ENCODE measurements at places on chromosomes 5 and 9.

GRCh38 chr5:60586307-60586901, 113.6 kb downstream of the DEPDC1B start:
- DNase-seq: no peak

DNA sequence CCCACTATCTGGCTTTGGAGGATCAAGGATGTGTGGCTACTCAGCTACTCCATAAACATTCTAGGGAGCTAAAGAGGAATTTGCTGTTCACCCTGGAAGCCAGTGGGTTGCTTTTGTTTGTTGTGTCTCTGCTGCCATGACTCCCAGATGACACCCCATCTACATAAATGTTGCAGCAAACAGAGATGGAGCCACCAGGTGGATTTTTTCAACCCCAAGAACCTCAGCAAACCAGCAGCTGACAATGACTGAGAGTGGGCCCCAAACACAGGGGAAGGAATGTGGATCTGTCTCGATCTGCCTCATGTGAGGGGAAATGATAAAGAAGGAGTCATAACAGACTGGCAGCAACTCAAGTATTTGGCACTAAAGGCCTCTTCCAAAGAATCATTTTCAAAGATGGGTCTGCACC, 132.7 kb upstream of the TNC start:
- DNase-seq: no peak

- DNase-seq: no peak
Measured at GRCh38 chr5:139809331-139809810, 13.8 kb downstream of the PSD2 start.

DNA sequence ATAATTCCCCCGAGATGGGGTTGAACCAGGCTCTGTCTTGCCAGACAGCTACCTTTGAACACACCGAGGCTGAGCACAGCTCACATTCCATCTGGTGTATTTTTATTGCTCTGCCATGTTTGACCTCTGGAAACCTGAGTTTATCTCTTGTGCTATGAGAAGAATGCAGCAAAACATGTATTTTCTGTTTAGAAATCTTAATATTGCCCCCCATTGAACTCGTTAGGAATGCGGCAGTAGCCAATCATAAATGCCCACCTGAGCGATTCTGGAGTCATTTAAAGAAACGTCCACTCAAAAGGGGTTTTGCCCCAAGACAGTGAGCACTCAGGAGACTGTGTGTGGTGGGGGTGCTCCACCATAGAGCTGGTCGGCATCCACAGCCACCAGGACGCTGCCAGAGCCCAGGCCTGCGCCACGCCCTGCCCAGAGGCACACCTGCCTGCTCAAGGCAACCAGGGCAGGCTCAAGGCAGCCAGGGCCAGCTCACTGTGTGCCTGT, 26.9 kb downstream of the FGD3 start:
- DNase-seq: no peak

DNA sequence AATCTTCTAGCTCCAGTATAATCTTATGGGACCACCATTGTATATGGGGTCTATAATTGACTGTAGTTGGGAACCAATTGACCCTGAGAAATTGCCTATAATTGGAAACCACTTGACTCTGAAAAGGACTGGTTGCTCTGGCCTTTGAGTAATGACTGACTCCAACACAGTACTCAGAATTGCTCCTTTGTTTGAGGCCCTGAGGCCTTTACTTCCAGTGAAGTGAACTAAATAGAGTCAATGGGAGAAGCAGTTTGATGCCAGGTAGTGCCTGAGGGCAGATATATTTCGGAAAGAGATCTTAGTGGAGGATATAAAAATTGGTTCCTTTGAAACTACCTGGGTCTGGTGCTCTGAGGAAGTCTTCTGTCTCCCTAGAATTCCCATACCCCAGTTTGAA, 16.0 kb upstream of the TMEM171 start:
- peak; percentile 42 for DNase-seq

DNA sequence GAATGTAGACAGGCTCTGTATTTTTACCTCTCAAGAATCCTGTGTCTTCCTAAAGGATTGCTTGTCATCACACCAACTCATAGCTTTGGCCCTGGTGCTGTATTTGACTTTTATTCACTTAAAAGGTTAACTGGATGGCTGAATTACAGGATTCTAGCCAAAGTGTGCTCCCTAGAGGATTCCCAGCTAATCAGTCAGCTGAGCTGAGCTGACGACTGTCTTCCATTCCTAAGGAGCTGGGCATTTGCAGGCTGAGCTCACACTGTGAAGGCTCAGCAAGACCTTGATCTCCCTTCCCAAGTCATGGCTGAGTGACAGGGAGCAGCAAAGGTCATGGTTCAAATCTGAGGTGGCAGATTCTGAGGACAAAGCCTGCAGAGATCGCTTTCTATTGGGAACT, 59.0 kb upstream of the PALM2AKAP2 start:
- no peak for DNase-seq

DNA sequence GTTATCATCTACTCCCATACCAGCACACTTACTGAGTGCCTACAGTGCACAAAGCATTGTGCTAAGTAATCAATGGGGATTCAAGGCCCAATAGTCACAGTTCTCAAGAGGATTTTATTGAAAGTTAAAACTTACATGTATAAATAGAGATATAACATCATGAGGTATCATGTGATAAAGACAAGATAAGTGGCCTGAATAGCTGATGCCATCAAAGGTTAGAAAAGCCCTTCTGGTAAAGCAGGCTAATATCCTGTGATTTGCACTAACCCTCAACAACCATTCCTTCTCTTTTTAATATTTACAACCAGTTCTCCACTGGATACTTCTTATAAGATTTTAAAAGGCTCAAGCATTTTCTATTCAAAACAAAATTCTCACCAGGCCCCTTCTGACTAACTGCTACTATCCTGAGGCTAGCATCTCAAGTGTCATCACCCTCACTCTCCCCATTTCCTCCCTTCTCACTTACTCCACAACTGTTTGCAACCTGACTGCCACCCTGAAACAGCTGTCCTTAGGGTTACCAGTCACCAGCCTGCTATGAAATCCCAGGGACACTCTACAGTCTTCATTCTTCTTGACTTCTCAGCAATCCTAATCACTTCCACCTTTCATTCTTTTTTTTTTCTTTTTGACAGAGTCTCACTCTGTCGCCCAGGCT, 377.9 kb downstream of the ENC1 start:
- DNase-seq: no peak

- no peak for DNase-seq
Measured at GRCh38 chr5:143521846-143522400, 118.4 kb upstream of the NR3C1 start.

- DNase-seq: no peak
Measured at GRCh38 chr5:178114325-178115135, 1.2 kb downstream of the N4BP3 start.

DNA sequence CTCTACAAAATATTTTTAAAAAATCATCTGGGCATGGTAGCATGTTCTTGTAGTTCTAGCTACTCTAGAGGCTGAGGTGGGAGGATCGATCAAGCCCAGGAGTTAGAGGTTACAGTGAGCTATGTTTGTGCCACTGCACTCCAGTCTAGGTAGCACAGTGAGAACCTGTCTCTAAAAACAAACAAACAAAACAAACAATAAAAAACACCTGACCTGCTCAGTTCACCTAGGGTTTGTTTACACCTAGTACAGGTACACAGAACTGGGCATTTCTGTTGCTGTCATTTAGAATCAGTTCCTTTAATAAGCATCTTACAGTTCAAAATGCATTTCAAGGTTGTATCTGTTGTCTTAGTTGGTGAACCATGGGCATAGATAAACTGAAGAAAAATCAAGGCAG, 95.3 kb downstream of the MEGF10 start:
- no peak for DNase-seq

DNA sequence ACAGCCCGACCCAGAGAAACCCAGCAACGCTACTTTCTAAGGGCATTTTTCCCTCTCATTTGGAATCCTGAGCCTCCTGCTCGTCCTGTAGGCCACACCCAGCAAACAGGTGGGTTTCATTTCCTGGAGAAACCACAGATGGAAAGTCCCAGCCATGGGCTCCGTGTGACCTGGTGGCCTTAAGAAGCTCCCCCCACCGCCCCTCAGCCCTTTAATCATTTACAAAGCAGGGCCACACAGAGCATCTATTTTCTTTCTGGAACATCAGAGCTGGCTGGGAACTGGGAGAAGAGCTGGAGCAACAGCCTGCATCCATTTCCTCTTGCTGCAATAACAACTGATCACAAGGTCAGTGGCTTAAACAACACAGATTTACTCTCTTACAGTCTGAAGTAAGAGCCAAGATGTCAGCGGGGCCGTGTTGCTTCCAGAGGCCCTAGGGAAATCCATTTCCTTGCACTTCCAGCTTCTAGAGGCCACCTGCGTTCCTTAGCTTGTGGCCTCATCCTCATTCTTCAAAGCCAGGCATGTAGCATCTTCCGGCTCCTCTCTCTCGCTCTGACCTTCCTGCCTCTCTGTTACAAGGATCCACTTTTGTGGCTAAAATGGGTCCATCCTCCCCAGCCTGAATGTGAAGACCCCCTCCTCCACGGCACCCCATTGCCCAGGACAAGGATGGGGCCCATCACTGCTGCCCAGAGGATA, 40.5 kb downstream of the C9orf50 start:
- DNase-seq: no peak

GRCh38 chr5:85484982-85485574, 1100.4 kb upstream of the EDIL3 start:
- DNase-seq: no peak

- DNase-seq: no peak
Measured at GRCh38 chr5:178203670-178204181, 607 bp upstream of the HNRNPAB start.

GRCh38 chr9:3578786-3579185, 53.0 kb upstream of the RFX3 start:
- DNase-seq: no peak

DNA sequence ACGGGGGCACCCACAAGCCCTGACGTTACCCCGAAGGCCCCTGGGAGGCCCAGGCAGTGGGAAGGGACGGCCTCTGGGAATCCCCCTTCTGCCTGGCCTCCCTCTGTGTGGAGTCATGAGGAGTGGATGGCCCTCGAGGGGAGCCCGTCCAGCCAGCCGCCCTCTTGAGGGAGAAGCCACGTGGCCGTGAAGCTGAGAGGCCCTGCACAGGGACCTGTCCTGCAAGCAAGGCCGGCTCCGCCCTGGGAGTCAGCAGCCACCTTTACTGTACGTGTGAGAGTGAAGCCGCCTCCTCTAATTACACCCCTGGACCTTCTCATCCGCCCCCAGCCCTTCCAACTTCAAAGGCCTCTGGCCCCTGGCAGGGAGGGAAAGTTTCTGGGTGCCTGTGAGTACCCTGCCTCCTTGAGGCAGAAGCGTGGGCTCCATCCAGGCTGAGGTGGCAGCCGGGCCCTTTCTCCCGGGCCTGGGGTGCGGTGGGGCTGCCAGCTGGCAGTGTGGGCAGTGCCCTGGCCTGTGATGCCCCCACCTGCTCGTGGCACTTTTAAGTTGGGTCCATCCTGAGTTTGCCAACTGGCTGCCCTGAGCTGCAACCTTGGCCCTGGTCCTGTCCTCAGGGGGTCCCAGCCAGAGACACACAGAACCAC, 55.9 kb upstream of the EGFL7 start:
- no peak for DNase-seq

DNA sequence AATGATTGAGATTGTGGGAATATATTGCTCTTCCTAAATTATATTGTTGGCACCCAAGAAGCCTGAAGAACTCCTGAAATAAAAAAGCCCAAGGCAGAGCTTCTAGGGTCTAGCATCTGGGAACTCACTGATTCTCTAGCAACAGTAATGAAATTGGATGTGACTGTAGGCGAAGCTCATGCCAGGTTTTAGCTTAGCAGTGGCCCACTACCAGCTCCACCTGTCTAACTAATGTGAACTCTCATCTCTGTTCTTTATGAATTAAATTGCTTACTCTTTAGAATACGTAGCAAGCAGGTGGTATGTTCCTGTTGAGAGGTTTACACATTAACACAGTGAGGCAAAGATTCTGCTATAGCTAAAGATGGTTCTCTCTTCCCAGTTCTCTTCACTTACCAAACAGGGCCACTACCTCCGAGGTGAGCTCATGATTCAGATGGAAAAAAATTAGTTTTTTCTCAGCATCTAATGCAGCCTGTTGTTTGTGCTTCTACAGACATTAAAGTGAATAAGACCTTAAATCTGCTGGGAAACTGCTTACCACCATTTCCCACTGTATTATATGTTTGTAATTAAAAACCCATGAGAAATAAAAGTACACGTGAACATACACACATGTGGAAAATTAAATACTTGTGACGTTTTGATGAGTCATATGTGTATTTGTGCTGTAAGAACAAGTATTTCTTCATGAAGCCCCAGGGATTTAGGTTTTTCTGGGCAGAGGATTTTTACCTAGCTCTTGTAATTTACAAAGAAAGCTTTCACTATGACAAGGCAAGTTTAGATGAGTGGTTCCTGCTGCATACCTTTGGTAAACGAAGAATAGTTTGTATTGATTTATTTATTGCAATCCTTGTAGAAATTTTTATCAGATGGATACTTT, 360.1 kb downstream of the KDM4C start:
- DNase-seq: peak; percentile 53

GRCh38 chr5:64166201-64166959, 737 bp downstream of the RNF180 start:
- no peak for DNase-seq

DNA sequence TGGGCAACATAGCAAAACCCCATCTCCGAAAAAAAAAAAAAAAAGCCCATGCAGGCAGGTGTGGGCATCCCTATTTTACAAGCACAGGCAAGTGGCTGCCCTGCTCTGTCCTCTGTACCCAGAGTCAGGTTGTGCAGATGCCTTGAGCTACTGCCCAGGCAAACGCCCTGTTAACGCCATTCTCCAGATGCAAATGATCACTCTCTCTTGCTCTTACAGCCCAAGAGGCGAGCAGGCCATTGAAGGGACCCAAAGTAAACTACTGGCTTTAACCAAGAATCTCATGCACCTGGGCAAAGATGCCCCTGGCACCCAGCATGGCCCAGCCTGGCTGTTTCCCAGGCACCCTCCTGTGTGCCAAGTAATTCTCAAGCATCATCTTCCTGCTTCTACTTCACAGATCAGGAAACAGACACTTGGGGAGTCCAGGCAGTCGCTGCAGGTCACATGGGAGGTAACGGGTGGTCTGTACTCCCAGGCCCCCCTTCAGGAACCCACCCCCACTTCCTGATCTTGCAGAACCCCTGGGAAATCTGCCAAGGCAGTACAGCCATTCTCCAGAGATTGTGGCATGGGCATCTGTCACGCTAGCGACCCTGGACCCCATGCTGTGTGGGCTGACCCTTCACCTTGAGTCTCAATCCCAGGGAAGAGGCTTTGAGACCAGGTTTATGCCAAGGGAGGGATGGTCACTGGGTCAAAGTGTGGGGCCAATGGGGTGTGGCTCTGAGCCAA, 14.2 kb downstream of the EEIG1 start:
- DNase-seq: no peak

- no peak for DNase-seq
Measured at GRCh38 chr5:167393358-167393757, 898.1 kb upstream of the WWC1 start.

- DNase-seq: no peak
Measured at GRCh38 chr5:134551901-134552300, 26.4 kb downstream of the JADE2 start.

- DNase-seq: no peak
Measured at GRCh38 chr5:170223360-170223759, 9.4 kb upstream of the C5orf58 start.

DNA sequence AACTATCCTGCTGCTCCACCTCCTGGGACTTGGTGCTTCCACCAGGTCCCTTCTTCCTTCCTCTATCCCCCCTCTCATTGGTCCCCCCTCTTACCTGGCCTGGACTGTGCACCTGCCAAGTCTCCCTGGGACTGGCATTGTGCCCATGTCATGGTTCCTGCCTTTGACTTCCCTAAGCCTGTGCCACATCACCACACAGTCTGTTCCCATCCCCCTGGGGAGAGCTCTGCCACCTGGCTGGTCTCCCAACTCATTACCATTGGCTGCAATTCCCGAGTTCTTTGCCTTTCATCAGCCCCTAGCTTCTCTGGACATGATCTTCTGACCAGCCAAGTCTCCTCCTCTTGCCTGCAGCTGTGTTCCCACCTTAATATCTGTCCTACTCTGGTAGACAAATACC, 180.3 kb downstream of the SREK1 start:
- DNase-seq: no peak

All from NCI-H1436 treated with DMSO at 0.1 percent for 48 hours (cell line).